ENCODE measurements at places on chromosomes 4 and X.

GRCh38 chrX:31547416-31547815, 475.6 kb upstream of the FTHL17 start:
- peak; percentile 14 for DNase-seq

DNA sequence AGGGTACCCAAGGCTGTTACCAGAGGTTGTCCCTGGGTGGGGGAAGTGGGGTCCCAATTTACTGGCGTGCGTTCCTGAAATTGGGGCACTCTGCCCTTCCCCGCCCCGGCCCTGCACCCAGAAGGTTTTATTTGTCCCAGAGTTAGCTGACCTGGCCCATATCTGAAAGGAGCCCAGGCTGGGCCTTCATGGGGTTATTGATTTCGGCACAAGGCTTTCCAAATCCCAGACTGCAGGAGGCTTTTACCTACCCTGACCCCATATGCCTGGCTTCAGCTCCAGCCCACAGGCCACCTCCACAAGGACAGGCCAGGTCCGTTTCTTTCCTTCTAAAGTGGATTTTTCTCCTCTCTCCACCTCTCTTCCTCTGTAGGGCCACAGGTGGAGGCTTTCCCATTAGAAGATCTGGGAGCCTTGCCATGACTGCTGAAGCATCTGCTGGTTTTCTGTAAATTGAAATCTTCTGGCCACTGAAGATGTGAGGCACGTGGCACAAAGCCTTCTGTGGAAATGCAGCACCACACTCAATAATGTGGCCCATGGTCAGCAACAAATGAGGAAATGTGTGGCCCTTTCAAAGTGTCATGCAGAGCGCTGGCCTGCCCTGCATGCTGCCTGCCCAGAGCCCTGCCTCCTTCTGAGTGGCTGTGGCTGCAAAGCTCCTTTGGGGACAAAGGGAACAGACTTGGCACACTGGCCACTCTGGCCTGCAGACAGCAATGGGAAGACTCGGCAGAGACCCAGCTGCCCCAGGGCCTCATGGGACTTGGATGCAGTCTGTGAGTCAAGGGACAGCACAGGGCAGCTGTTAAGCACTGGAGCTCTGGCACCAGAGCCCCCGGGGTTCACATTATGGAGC, 43.1 kb upstream of the MTM1 start:
- DNase-seq = no peak

DNA sequence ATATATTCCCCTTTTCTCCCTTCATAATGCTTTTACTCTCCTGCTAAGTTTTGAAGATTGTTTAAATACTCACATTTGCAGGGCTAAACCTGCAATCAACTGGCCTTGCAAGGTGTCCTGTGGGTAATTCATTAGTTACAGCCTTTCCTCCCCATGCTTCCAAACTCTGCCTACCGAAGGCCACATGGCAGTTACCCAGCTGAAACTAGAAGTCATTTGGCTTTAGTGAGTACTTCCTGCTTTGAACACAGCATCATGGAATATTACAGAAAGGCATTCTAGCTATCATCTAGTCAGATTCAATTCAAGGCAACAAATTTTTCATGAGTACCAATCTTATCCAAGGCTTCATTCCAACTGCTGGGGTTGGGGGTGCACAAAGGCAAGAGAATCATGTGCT, 55.6 kb downstream of the SRPX start:
- DNase-seq = no peak

DNA sequence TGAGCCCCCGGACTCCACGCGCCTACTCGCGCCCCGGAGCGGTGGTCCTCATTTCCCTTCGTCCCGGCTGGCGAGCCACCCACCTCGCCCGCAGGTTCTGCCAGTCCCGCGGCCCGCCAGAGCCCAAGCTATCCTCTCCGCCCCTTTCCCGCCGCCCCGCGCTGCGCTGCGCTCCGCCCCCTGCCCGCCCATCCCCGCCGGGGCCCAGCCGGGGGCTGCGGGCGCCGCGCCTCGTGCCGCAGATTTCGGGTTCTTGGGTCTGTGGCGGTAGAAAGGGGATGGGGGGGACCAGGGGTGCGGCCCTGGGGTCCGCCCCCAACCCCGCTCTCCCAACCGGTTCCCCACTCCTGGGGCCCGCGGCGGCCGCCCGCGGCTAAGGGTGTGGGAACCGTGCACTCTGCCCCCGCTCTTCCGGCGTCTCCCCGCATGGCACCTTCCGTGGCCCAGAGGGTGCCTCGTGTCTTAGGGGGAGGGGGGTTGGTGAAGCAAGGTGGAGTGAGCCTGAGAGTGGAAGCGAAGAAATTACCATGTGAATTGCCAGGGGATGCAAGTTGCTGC, 650.8 kb upstream of the DIPK2B start:
- DNase-seq = no peak

DNA sequence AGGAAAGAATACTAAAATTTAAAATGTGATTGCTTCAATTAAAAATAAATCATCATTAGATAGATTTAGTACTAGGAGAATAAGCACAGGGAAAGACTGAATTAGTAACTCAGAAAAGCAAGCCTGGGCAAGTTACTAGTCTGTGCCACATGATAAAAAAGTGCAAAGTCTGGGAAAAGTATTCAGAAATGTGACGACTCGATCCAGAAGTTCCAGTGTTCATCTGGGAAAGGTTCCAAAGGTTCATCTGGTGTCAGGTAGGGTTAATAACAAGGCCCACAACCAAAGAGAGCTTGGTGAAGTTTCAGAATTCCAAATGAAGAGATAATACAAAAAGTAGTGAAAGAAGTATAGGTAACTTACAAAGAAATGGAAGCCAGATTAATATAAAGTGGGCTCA, 78.3 kb upstream of the ARSJ start:
- DNase-seq = no peak

GRCh38 chr4:126037231-126037630, 722.5 kb downstream of the FAT4 start:
- no peak for DNase-seq

GRCh38 chrX:41108007-41108406, 22.8 kb downstream of the USP9X start:
- no peak for DNase-seq

DNA sequence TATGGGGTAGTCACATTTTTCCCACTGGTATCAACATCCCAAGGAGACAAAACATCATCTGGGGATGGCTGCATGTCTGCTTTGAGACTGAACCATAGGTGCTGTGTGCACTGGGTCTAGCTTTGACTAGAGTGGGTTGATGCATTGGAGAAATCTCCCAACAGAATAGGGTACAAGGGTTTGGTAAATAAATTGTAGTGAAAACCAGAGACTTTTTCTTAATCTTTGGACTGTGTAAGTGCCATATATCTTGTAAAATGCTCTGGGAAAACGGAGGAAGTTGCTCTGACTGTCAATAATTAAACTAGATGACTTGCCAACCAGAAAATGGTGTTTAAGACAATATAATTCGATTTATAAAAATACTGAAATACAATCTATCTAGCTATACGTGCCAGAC, 1064.0 kb upstream of the SLIT2 start:
- no peak for DNase-seq

GRCh38 chr4:26863512-26863911, 2.9 kb downstream of the STIM2 start:
- no peak for DNase-seq

GRCh38 chrX:44828008-44828605, 15.7 kb upstream of the DUSP21 start:
- peak; percentile 83 for DNase-seq

- DNase-seq = no peak
These were observed 13.0 kb upstream of the DAPP1 start for GRCh38 chr4:99803566-99804101.

DNA sequence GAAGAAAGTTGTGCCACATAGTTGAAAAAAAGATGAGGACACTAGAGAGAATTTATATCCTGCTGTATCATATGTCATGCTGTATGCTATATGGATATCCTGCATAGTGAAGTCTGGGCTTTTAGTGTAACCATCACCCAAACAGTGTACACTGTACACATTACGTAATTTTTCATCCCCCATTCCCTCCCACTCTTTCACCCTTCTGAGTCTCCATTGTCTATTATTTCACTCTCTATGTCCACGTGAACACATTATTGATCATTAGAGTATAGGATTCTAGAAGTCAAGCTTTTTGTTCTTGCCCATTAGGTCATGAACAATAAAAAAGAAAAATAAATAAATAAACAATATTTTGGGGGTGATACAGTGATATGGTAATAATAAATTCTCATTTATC, 18.0 kb upstream of the FRYL start:
- DNase-seq = no peak

DNA sequence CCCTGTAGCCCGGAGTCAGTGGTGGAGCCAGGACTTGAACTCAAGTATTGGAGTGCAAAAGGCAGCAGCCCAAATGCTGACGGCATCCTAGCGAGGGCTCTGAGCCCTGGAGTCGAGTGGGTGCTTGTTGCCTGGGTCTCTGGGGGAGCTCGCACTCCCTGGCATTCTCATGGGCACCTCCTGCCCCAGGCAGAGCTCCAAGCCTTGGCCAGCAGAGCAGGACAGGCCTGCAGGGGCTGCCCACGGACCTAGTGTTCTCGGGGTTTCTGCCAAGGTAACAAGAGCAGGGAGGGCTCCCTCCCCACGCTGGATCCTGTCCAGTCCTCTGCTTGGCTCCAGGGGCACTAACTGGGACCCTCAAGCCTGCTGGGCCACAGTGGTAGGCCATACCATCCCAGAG, 17.6 kb upstream of the WFS1 start:
- DNase-seq = no peak

DNA sequence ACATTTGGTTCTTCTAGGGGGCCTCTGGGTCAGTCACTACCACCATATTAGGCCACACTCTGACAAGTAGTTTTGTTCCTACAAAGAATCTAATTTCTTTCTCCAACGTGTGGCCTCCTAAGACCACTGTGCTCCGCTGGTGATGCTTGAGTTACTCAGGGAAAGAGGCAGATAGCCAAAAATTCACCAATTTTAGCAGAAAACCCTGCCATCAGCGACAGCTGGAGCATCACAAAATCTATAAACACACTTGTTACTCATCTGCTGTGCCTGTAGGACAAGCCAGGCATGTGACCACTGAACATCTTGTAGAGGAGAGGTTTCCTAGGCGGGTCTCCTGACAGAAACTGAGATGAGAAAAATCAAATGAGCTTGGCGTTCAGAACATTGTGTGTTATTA, 105.4 kb downstream of the SYNPO2 start:
- DNase-seq = no peak

DNA sequence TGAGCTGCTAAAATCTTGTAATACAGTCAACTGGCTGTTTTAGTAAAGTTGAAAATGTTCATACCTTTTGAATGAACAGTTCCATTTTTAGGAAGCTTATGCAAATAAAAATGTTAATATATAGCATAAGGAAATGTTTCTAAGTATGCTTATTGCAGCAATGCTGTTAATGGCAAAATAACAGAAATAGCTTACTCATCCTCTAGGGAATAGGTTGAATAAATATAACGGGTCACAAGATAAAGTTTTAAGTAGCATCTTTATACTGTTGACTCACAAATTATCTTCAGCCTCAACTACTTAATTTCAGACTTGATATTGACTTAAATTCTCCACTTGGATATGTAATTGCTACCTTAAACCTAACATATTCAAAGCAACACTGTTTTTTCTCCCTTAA, 27.7 kb downstream of the HERC3 start:
- no peak for DNase-seq

DNA sequence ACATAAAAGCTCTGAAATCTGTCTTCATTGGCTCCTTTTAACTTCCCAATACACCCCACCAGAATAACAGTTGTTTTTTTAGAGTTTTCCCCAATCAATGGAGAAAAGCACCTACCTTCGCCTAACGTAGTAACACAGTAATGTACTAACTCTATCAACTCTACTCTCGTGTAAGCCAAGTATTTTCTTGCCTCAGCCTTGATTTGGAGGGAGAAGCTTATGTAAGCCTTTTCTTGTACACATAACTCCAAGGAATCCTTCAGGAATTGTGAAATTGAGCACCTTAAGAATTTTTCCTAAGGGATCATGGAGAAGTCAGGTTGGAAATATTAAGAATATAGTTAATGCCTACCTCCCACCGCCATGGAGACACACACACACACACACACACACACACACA, 181.2 kb downstream of the RAPGEF2 start:
- DNase-seq = peak; percentile 80

DNA sequence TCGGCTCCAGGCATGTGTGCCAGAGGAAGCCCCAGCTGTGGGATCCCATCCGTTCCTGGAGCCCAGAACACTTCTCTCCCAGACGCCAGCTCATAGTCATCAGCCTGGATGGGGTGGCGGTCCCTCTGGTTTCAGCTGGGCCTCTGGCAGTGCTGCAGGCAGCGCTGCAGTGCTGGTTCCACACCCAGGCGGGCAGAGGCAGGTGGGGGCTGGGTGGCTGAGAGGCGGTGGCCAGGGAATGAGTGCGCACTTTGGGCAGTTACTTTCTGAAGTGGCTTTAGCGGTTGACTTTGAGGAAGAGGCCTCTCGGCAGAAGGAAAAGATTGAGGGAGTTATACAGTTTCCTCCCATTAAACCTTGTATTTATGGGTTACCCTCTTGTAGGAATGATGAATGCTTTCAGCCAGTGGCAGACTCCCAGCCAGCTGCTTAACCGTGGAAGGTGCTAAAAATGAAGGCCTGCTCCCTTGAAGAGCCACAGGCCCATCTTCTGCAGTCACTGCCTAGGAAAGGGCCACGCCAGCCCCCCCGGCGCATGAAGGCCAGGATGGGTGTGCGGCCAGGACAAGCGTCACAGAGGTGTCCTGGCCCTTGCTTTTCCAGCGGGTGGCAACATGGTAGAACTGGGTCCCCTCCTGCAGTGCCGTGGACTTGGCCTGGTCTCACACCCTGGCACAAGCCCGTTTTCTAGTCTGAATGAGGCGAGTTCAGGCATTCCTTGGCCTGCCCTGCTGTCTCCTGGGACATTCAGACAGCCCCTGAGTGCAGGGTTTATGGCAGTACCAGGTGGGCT, 9.9 kb downstream of the TADA2B start:
- DNase-seq = peak; percentile 14

DNA sequence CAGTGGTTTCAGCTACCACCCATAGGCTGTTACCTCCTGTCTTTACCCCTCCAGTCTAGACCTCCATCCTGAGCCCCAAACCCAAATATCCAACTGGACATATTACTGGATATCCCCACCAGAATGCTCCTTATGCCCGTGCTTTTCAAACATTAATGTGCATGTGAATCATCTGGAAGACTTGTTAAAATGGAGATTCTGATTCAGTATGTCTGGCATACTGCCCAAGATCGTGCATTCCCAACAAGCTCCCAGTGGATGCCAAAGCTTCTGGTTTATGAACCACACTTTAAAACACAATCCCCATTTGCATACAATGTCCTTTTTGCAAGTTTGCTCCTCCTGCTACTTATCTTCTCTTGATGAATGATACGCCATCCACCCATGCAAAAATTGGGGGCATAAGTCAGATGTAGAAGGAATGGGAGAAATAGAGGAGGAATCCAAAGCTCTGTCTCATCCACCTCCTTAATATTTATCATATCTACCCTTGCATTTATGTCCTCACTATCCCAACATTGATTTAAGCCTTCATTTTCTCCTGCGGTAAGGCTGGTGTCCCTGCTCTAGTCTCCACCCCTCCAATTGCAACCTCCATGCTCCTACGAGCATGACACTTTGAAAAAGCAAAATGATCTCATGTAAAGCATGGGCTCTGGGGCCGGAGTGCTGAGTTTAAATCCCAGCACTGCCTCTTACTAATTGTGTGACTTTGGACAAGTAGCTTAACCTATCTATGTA, 7.4 kb upstream of the PGRMC1 start:
- peak; percentile 94 for DNase-seq

Data from fibroblast of the aortic adventitia (primary cell).